GM13976 (cell line): ENCODE measurements at places on chromosomes 11 and 22.

GRCh38 chr11:2975594-2975993, 16.5 kb downstream of the NAP1L4 start:
- DNase-seq: peak; percentile 43

DNA sequence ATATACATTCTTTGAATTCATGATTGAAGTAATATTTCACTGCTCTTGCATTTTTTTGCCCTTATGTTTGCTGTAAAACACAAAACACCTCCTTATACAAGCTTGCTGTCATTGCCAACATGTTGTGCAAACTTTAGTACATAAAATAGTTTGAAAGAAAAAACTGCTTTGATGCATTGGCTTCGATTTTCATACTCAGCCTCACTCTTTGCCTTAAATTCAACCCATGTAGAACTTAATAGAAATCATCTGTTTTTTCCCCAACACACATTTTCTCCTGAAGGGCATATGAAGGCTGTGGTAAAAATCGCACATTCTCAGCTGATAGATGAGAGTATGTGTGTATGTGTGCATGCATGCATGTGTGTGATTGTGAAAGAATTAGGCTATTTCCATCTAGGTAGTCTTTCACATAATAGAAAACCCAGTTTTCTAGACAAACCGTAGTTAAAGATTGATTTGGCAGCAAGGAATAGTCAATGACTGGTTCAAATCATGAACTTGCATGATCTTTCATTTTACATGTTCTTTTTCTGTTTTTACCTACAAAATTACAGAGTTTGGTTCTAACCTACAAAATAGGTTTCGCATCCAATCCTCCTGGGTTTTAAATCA, 72.8 kb upstream of the MTMR2 start:
- no peak for DNase-seq

GRCh38 chr11:30422447-30423278, 99.8 kb downstream of the ARL14EP start:
- no peak for DNase-seq

DNA sequence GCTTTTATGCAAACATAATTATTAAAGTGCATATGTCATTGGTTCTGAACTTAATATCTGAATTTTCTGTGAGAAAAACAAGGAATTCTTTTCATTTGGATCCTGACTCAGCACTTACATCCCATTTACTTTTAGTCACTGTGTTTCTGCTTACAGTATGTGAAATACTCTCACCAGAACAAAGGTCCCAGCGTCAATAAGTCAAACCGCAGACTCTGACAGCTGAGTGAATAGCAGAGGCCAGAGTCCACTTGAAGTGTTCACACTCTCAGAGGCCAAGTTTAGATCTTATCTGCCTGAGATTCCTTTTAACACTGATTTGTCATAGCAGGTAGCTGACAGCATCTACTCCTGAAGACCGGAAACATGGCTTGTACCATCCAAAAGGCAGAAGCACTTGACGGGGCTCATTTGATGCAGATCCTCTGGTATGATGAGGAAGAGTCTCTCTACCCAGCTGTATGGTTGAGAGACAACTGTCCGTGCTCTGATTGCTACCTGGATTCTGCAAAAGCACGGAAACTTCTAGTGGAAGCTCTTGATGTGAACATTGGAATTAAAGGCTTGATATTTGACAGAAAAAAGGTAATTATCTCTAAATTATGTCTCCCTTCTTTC, 14.6 kb downstream of the BBOX1 start:
- DNase-seq: no peak

DNA sequence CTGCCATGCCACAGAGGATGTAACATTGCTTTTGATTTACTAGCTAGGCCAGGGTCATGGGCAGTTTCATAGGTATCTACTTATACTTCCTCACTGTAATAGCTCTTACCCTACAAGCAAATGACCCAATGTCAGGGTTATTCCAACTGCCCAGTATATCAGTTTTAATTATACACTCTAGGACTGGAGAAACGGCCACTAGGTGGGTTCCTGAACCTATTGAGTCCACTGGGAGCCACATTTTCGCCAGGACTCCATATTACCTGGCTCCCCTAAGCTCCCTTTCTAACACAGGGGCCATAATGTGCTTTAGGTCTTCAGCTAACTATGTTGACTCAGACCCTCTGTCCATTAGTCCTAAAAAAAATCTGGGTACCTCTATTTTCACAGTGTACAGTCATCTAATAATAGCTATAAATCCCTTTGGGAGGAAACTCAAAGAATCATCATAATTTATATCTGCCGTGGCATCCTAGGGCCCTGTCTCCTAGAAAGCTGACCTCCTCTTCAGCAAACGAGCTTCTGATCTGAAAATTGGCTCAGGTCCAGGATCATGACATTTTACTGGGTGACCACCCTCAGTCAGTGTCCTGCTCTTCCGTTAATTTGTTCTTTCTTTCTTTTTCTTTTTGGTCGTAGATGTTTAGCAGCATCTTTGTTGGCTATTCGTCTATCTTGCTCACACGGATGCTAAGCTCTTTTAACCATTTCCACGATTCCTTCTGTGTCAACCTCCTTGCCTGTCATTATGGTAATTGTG, 244.3 kb downstream of the FAM76B start:
- DNase-seq: no peak

DNA sequence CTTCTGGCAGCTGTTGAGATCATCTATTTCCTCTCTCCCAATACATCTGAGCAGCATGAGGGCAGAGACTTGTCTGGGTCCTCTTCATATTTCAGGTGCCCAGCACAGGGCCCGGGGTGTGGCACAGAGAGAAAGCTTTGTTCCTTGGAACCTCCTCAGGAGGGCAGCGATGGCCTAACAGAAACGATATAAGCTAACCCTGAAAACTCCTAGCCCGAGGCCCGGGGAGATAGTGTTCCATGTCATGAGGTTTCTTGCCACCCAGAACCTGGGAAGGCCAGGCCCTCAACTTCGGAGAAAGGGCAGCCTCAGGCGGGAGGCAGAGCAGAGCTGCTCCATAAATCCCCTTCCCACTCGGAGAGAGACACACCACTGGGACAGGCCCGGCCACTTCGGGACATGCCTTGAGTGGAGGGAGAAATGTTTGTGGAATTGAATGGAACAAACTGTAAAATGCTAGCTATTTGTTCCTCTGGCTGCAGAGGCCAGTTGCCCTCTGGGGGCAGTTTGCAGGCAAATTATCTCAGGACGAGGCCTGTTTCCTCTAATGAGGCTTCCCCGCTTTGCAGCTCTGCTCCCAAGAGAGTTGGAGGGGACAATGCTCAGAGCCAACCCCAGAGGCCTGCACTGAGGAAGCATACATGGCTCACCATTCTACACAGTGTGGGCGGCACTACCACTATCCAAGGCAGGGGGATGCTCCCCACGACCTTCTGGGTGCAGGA, 11.6 kb downstream of the ARRB1 start:
- no peak for DNase-seq

- DNase-seq: peak; percentile 83
These were observed at the start of gene CEND1 for GRCh38 chr11:789943-790342. CEND1 (minus strand) TSS chr11:790090; CDS start chr11:788576, 1,514 bp downstream.

- DNase-seq: no peak
These were observed 151.3 kb upstream of the ZBED5 start for GRCh38 chr11:11009179-11009578.
